ENCODE measurements at places on chromosomes 7 and 10. TPM values are rescaled to one million over a fixed set of nuclear protein-coding genes. Genes with fewer than 3 reads are reported as not detected.

Gene TMEM229A
- not detected for total RNA-seq

Gene LIPN
- total RNA-seq, result not detected

- DNase-seq, result no peak
Observed at GRCh38 chr7:46449743-46450142, 528.7 kb upstream of the IGFBP3 start.

Gene CPA2
- total RNA-seq, result 0.72 TPM

Gene ZNF804B
- total RNA-seq, result not detected

GRCh38 chr10:5045095-5045494, 41.4 kb upstream of the AKR1C2 start:
- no peak for DNase-seq

DNA sequence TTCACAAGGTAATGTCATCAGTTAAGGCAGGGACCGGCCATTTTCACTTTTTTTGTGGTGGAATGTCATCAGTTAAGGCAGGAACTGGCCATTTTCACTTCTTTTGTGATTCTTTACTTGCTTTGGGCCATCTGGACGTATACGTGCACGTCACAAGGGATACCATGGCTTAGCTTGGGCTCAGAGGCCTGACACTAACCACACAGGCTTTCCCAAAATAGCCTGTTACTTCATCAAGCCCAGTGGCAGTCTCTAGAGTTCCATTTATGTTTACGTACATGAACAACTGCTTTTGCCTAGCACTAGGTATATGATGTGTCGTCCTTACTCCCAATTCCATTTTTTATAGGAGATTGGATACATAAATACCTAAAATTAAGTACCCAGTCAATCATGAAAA, 237.9 kb downstream of the C7orf25 start:
- DNase-seq, result no peak

- DNase-seq, result no peak
Observed at GRCh38 chr7:87344446-87344845, 1.0 kb upstream of the CROT start.

- DNase-seq, result no peak
Observed at GRCh38 chr7:143327903-143328302, 12.0 kb downstream of the CLCN1 start.

- no peak for DNase-seq
Observed at GRCh38 chr7:138625084-138625848, 75.9 kb downstream of the SVOPL start.

Gene SRGN
- total RNA-seq, result 230 TPM

DNA sequence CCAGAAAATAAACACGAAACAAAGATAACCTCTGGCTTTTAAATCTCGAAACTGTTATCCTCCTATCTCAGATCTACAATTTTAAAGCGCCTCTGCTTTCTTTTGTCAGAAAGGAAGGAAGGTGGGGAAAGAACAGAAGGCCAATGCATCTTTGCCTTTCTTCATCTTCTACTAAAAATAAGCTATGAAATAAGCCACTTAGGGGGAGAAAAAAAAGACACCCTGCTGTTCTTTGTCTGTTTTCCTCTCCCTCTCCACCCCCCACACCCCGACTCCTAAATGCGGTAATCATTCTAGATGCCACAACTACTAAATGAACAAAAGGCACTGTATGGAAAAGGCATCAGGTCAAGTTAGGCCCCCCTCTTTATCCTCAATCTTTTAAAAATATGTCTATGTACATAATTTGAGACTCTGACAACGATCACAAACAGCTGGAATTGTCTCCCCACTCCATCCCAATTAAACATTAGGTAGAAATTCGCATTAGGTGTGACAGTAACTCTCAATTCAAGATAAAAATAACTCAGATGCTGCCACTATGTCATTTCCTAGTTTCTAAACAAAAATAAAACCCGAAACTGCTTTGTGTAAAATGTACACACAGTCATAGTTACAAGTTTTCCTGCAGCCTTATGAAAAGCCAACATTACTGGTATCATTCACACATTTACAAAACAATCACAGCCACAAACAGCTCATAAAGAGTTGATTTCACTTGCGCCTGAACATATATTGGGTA, 2.4 kb downstream of the UBE2H start:
- no peak for DNase-seq

DNA sequence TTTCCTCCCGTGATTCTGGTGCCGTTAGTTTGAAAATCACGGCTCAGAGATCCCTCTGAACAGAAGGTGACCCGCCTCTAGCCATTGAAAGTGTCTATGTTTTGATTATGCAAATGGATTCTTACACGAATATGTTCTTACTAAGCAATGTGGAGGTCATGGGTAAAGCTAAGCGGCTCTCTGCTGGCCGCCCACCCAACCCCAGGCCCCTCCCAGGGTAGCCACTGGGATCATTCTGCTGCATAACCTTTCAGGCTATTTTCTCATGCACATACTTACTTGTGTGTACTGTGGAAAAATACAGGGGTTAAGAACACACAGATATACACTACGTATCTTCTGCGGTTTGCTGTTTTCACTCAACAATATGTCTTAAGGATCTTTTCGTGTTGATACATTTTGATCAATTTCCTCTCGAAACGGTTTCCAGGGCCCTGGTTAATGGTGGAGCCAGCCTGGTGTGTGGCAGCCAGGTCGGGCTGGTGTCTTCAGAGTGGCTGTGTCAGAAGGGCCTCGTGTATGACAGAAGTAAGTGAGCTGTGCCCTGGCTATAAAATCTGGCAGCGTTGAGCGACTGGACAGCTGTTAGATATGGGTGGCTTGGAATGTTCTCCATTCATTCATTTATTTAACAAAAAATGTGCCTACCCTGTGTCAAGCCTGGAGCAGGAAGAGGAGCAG, 29.9 kb downstream of the ZNF783 start:
- DNase-seq, result no peak

Gene STRA8
- total RNA-seq, result not detected
